ENCODE measurements at places on chromosomes 7 and 10.

- DNase-seq, result no peak
These were observed 249.0 kb downstream of the TNS3 start for GRCh38 chr7:47332681-47333553.

DNA sequence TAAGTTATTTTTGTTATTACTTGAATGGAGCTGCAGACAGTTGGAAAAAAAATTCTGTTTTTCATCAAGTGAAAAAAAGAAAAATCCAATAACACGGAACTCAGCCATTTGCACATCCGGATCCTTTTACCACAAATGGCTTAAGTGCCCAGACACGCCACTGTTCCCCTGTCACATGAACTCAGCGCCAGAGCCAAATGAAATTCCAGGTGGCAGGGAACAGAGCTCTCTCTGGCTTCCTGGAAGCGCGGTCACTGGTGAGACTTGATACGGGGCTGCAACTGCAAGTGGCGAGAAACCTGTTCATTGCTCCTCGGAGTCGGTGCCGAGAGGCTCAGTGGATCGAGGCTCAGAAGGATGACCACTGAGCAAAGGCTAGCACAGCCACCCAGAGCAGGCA, 60.8 kb upstream of the NPTX2 start:
- DNase-seq, result no peak

DNA sequence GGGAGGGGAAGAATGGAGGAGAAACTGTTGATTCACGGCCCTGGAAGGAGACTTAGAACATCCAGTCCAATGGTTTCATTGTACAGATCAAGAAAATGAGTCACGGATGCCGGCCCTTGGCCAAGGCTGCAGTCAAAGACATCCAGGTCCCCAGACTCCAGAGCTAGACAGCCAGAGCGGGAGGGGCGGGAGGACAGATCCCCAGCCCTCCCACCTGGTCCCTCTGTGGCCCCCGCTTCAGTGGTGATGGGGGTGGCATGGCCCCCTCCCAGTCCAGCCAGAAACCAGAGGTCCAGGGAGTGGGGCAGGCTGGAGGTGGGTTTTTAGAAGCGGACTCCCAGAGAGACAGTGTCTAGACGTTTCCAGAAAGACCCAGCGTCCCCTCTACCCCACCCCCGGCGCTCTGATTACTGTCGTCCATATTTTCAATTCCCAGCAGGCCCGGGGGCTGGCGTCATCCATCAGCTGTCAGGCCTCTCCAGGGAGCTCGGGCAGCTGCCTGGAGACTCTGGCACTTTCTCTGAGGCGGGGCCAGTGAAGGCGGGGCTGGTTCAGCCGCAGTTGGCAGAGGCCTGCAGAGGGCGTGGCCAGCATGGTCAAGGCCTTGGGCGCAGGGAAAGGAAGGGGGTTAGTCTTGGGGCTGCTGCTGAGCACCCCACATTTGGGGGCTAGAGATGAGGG, 8.0 kb upstream of the HSPB1 start:
- DNase-seq, result peak; percentile 90

DNA sequence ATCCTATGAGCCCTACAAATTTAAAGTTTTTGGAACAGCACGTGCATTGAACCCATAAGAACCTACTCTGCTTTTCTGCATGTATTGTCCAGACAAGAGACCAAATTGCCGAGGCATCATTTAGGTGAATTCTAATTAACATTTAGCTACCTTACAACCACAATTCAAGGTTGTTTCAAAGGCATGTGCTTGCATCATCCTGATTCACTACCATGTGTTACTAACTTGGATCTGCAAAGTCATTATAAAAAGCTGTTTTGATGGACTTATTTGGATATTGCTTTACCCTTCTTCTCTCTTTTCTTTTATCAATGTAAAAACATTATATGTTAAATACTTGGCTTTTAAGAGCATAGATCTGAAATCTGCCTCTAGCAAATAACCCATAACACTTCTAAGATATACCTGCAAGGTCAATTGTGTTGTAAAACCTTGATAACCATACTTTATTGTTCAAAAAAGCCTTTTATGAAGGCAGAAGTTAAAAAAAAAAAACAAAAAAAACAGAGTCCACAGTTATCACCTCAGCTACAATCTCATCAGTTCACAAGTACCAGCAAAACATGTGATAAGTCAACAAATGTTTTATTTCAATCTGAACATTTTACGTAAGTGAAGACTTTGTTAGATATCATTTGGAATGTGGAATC, 51.9 kb downstream of the CFTR start:
- DNase-seq, result no peak

DNA sequence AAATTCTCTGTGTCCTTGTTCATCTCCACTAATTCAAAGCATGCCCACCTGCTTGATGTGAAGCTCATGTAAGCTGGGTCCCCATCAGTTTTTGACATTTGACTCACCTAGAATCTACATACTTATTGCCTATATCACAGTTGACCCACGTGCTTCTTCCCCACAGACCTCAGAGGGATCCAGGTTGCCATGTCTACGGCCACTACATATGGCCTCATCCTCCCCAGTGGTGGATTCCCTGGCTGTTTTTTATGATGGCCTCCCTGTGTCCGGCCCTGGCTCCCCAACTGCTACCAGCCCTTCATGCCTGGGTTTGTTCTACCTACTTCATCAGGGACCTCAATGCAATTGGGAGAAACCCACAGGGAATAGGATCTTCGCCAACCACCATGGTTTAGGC, 187.4 kb upstream of the GDF10 start:
- no peak for DNase-seq

- DNase-seq, result no peak
These were observed 18.4 kb downstream of the LRRC27 start for GRCh38 chr10:132350391-132350790.

DNA sequence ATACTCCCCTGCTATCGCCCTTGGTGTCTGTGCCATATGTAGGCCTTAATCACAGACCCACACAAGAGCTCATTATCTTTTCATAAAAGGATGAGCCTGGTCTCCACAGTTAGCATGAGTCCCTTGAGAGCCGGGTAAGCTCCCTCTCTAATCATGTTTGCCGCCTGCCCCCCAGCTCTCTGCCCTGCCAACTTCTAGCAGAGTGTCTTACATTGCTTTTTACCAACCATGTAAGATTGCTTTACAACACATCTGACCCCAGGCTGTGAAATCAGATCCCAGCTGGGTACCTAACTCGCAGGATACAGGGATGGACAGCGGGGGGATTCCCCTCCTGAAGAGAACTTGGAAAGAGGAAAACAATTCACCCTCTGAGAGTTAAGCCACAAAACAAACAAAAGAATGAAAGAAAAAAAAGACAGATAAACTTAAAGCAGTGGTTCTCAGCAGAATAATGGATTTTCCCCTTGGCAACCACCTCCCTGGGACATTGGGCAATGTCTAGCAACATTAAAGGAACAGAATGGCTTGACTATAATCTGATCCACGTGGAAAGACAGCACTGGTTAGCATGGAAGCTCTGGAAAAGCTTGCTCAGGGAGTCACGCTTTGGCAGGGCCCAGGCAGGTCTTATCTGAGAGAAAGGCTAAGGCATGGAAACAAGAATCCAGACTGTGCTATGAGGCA, 39.4 kb upstream of the ATOH7 start:
- DNase-seq, result no peak

GRCh38 chr7:30861612-30862011, 50.0 kb upstream of the AQP1 start:
- DNase-seq, result no peak

DNA sequence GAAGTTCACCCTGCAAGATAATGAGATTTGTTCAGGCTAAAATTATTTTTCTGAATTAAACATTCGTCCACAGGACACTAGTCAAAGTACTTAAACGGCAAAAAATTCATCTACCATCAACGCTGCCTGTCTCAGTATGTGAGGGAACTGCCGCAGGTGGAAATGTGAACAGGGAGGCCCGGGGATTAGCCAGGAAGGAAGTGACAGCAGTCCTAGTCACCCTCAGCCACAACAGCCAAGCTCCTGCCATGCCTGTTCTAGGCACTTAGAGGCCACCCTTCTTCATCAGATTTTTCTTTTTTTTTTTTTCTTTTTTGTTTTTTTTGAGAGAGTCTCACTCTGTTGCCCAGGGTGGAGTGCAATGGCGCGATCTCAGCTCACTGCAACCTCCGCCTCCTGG, 9.4 kb downstream of the NUDT5 start:
- DNase-seq, result no peak

DNA sequence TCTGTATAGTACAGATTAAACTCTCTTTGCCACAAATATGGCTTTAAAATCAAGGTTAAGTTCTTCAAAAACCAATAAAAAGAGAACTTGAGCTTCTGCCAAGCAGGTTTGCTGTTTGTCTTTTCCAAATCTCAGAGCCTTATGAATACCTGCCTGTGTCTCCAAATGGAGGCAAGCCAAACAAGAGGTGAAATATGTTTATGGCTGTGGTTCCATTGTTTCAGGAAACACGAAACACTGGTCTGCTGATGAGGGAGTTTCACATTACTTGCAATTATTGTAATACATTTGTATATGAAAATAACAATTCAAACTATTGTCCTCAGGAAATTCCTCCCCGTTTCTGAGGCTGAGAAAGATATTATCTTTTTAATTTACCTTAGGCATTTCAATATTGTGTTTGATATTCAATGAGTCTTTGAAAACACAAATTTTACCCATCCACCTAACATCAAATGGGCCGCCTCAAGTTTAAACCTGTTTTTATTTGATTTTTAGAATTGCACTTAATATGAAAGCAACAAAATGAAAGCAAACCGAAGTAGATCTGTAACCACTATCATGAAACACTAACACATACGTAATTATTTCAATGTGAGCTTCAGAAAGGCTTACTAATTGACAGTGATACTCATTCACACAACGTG, 359.3 kb downstream of the HGF start:
- no peak for DNase-seq

GRCh38 chr10:31723106-31723750, 205.4 kb downstream of the ARHGAP12 start:
- DNase-seq, result no peak

- no peak for DNase-seq
These were observed 103.2 kb downstream of the NRG3 start for GRCh38 chr10:81978238-81978637.

DNA sequence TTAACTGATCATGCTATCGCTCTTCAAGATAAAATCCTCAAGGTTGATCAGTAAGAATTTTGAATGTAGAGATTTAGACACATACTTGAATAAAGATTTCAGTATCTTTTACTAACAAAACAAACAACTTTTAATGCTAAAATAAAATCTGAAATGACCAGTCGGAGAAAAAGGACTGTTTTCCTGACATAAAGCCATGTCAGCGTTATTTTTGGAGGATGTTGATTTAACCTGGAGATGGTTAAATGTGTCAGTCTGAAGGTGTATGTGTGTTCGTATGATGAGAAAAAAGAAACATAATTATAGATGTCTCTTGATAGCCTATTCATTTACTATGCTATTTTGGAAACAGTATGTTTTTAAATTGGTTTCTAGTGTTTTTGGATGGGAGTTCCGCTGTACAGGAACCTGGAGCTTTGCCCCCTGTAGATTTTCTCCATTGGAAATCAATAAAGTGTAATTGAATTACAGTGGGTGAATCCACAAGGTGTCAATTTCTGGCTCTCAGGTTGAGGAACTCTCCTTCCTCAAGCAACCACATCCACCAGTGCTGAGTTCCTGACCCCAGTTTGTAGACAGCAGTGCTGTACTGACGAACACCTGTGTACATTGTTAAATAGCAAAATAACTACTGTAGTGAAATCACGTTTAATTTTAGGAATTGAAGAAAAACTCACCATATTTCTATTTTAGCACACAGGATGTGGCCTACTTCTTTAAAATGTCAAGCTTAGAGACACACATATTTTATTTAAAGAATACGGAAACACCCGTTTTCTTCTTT, 670.1 kb downstream of the MAGI2 start:
- no peak for DNase-seq

- DNase-seq, result peak; percentile 61
These were observed 996.4 kb upstream of the AUTS2 start for GRCh38 chr7:68601826-68602225.

DNA sequence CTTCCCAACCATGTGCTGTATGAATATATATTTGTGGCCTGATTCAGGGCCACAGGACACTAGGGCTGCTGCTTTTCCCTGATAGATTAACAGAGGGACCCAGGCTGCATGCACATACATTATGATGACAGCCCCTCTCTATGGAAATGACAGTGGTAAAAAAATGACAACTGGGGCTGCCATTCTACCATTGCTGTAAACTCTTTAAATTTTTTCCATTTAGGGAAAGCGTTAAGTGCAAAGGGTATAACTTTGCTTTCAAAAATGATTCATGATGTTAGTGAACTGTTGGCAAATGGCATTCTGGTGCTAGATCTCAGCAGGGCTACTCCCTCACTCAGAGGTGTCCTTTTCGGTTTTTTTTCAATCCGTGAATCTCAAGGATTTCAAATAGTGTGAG, 4.2 kb downstream of the CTBP2 start:
- DNase-seq, result no peak

DNA sequence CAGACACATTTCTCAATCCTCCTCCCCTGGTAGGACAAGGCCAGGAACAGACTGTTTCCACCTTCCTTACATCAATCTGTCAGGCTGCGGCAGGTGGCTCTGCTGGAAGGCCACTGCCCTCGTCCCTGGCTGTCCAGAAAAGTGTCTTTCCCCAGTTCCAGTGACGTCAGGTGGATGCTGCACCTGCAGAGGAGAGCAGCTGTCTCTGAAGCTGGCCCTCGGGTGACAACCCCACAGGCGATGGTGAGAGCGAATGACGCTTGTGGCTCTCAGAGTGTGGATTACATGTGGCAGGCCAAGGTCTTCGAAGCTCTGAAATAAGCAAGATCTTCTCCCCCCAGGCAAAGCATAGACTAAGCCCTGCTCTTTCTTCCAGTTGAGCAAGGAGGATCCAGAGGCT, 146.9 kb upstream of the RET start:
- no peak for DNase-seq

DNA sequence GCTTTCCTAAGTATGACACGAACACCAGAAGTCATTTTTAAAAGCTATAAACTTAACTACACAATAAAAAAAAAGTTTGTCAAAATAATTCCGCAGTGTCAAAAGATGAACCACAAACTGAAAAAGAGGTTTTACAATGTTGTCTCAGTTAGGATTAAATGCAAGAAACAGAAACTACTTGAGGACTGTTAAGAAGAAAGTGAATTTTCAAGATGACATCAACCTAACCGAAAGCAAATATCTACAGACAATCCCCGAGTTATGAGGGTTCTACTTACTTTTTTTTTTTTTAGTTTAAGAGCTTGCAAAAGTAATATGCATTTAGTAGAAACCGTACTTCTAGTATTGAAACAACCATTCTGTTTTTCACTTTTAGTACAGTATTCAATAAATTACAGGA, 62.3 kb downstream of the TFPI2 start:
- no peak for DNase-seq

DNA sequence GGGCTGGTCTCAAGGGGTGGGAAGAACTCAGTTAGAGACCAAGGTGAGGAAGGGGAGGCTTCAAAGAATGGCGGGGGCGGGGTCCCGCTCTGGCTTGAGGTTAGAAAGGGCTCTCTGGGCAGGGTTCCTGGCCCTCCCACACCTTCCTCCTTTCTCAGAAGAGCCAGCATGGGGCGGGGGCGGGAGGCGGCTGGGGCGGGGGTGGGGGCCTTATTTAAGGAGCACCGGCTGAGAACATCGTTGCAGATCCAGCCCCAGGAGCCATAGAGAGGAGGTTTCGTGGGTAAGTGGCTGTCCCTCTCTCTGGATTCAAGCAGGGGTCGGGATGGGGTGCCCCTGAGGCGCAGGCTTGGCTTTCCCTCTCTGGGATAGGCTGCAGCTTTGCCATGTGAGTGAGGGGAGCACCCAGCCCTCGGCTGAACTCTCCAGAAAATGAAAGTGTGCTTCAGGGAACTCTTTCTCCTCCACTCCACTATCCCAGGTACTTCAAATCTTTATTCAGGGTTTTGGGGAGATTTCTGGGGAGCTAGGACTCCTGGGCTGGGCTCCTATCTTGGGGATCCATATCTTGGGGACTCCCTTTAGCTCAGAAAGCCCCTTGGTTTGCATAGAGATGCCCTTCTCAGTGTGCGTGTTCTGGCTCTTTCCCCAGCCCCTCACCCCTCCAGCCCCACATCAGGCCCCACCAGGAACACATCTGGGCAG, 3.3 kb upstream of the CUEDC2 start:
- DNase-seq, result peak; percentile 43
